ENCODE measurements at places on chromosomes 16 and 17.

DNA sequence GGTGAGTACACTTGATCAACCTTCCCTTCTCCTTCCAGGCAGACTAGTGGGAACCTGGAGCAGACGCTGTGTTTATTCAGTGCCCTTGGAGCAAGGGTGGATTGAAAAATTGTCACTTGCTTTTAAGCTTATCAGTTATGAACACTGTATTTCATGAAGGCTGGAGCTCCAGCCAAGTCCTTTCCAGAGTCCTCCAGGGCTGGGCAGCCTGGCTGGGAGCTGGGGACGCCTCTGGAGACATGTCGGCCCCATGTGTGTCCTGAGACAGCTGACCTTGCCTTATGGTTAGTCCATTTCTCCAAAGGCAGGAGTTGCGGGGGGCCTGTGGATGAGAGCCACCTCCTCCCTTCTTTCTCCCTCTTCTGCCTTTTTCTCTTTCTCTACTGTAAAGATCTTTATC lies 67.0 kb downstream of the RAP1GAP2 start:
- DNase-seq, result no peak

GRCh38 chr17:17060930-17061329 lies 18.7 kb downstream of the MPRIP start:
- no peak for DNase-seq

GRCh38 chr17:42284024-42284369 lies 4.3 kb upstream of the STAT5A start:
- DNase-seq, result no peak

GRCh38 chr17:78458091-78458490 lies 79.6 kb downstream of the PGS1 start:
- no peak for DNase-seq

DNA sequence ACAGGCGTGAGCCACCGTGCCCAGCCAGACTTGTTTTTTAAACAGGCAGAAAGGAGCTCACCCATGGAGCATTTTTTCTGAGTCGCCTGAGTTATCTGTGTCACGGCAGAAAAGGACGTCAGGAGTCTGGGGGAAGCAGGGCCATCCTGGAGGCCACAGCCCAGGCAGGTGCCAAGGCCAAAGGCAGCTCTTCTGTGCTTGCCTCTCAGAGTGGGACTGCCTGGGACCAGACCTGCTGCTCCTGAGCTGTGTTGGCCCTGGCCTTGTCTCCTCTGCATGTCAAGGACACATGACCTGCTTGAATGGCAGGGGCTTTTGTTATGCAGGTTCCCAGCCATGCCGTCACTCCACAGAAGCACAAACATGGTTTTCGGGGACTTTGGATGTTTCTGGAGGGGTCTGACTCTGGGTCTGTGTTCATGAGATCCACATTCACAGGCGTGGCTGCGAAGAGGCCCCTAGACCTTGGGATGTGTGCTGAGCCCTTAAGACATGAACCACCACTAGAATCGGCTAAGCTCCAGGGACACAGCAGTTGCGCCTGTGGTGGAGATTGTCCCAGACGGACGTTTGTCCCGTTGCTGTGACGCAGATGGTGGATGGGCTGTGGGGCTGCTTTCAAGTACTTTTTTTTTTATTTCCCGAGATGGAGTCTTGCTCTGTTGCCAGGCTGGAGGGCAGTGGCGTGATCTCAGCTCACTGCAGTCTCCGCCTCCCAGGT lies 33.8 kb downstream of the FOXK2 start:
- no peak for DNase-seq

DNA sequence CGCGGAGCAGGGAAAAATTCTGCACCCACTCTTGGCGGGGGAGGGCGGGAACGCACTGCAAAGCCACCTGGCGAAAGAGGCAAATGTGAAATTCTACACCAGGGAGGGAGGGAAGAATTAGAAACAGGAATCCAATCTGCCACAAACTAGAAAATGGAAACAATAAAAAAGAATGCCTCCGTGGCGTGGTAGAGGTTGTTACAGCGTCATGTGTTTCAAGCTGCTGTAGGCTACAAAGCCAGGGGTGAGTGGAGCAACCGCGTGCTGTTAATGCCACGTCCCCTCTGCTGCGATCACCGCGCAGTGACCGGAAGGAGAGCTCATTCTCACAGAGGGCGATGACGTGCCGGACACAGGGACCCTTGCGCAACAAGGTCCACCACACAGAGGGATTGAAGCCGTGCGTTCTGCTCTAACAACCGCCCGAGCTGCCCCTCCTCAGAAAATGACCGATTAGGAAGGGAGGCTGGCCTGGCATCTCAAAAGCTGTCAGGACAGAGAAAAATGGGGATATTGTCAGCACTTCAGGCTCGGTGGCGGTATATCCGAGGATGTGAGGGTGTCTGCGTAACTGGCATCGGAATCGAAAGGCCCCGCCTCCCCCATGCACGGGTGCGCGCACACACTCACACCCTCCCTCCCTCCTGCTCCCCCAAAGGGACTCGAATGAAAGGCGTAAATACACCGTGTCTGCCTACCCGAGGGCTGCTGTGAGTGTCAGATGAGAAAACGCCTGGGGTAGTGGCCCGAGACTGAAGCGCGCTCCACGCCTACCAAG lies 70.8 kb upstream of the TNRC6C start:
- DNase-seq, result no peak

DNA sequence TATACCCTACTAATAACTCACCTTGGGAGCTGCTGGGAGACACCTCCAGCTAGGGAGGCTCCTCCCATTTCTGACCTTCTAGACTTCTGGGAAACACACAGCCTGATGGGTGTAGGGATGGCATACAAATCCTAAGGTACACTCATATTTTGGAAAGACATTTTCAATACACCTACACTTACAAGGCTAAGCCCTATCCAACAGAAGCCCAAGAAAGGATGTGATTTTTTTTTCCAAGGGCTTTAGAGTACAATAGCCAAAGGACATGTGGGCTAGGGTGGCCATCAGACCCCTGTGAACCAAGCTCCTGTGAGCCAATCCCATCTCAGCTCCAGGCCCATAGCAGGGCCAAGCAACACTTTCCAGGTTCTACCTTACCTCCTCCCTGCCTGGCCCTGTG lies 143.9 kb downstream of the AATF start:
- DNase-seq, result no peak

All from stimulated activated CD8-positive, alpha-beta memory T cell treated with anti-CD3 and anti-CD28 coated beads, Interleukin-7, amount 100 ng/mL, for 24 hours (primary cell).